ENCODE measurements at places on chromosomes 11 and 22. TPM values are rescaled to one million over a fixed set of nuclear protein-coding genes. Genes with fewer than 3 reads are reported as not detected.

DNA sequence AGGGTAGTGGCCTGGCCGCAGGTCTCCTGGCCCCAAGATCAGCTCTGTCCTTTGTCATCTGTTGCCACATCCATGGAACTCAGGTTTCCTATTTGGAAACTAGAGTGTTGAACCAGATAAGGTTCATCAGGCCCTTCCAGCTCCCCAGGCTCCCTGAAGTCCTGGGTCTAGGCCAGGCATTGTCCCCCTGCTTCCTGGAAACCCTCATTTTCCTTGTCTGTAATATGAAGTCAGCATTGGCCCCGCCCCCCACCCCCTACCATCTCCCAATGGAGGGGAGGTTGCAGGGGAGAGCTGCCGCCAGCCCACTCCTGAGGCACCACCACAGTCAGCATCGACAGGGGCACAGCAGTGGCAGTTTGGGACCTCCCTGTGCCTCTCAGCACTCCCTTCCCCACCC lies 9.0 kb upstream of the MS4A10 start:
- H3K27me3 ChIP-seq: no peaks in the 10 kb centered on the region
- no peaks in the 10 kb centered on the region for H3K36me3 ChIP-seq
- DNase-seq: no peak
- H3K27ac ChIP-seq: no peak overlapping the region

Gene IFITM10
- 1.9 TPM for total RNA-seq

- H3K27ac ChIP-seq: no peak overlapping the region
- no peaks in the 10 kb centered on the region for H3K4me1 ChIP-seq
- no peak overlapping the region for H3K4me3 ChIP-seq
- H3K27me3 ChIP-seq: no peaks in the 10 kb centered on the region
- no peak for DNase-seq
These were observed 694.7 kb downstream of the NTM start for GRCh38 chr11:132064987-132065620.

Gene OR51I1
- total RNA-seq: 23.1 TPM

Gene OR9G4
- not detected for total RNA-seq

DNA sequence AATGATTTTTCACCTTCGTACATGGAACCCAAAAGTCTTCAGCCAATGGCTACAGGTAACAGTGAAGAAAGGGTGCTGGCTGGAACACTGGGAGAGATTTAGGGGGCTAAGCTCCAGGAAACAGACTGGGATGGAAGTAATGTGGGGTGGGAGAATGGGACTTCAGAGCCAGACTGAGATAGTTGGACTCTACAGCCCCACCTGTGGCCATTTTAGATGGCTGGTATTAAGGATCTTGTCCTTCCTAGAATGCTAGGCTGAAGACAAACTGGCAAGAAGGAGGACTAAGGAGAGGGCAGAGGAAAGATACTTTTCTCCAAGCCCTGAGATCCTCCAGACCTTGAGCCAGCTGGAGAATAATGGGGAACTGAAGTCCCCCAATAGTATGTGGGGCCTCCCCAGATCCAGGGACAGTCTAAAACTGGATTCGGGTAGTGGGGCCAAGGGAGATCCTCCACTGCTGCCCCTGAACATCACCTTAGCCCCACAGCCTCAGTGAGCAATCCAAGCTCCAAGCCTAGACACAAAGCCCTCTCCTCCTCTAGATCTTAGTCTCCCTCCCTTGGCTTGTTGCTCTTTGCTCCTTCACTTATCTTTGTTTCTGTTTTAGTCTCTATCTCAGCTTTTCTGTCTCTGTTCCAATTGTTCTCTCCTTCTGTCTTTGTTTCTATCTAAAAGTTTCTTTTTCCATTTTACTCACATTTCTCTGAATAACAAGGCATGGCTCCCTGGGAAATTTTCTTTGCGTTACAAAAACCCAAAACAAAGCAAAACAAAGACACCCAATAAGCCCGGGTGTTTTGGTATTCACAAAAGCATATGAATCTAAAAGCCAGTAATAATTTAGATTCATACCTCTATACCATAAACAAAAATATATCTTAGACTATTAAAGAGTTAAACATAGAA lies 16.2 kb upstream of the RRAS2 start:
- H3K27me3 ChIP-seq: no peaks in the 10 kb centered on the region
- no peaks in the 10 kb centered on the region for H3K36me3 ChIP-seq
- no peak overlapping the region for H3K27ac ChIP-seq
- H3K4me3 ChIP-seq: no peak overlapping the region
- no peak for DNase-seq

Gene MGAT3
- 0.20 TPM for total RNA-seq

Gene ZC3H7B
- total RNA-seq: 42.0 TPM

Gene GRM5
- total RNA-seq: not detected
